Karpas-422 (cell line): ENCODE measurements at places on chromosomes 6 and 20. TPM values are rescaled to one million over a fixed set of nuclear protein-coding genes. Genes with fewer than 3 reads are reported as not detected.
A peak's percentile ranks its signal among the peaks of the same experiment; 100 is the strongest.

Gene FOXA2
- not detected in 2 replicates for total RNA-seq

Gene ABHD16B
- total RNA-seq: not detected in 2 replicates

Gene ADTRP
- not detected in 2 replicates for total RNA-seq

Gene OR2H1
- not detected in 2 replicates for total RNA-seq

Gene PNPLA1
- total RNA-seq: not detected in 2 replicates

Gene SLC44A4
- total RNA-seq: not detected in 2 replicates

Gene PTCHD4
- total RNA-seq: not detected in 2 replicates

Gene C20orf202
- not detected in 2 replicates for total RNA-seq

DNA sequence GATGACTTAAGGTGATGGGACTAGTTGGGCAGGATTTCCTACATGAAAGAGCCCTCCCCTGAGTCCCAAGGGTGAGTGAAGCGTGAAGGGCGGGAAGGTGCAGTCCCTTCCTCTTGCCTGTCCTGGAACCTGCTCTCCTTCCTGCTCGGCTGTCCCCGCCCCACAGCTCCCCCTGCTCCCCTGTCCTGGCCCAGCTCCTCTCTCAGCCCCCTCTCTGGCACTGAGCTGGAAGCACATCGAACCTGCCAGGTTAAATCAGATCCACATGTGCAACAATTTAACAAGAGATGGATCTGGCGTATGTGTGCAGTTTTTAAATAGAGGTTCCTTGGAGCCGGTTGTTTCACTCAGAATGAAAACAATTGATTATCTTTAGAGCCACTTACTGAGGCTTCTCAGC is 95.0 kb downstream of the LRFN2 start:
- DNase-seq: no peak

DNA sequence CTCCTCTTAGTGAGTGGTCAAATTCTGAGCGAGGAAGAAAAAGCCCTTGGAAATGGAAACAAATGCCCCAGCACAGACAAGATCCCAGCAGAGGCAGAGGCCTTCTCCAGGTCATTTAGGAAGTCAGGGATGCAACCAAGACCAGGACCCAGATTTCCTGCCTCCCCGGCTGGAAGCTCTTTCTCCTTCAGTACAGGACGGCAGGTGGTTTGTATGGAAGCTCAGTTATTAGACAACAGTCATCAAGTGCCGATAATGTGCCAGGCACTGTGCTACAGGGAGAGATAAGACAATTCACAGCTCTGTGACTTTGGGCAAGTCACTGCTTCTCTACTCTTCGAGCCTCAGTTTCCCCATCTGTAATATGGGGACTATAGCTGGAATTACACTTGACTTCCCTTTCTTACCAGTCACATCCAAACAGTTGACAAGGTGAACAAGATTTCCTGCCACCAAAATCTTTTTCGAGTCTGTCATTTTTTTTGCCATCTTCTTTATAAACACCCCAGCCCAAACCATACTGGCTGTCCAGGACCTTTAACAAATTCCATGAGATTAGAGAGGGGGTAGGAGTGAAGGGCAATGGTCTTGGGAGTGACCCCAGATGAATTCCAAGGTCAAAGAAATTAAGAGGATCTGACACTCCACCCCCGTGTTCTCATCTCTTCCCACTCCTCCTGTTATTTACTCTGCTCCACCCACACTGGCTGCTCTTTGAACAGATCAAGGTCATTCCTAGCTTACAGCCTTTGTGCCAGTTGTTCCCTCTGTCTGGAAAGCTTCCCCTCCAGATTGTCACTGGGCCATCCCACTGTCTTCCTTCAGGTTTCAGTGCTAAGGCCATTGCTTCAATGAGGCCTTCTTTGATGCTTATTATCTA is 6.0 kb downstream of the MMP9 start:
- no peak for DNase-seq

GRCh38 chr6:132785936-132786335 is 12.5 kb downstream of the SLC18B1 start:
- DNase-seq: no peak

DNA sequence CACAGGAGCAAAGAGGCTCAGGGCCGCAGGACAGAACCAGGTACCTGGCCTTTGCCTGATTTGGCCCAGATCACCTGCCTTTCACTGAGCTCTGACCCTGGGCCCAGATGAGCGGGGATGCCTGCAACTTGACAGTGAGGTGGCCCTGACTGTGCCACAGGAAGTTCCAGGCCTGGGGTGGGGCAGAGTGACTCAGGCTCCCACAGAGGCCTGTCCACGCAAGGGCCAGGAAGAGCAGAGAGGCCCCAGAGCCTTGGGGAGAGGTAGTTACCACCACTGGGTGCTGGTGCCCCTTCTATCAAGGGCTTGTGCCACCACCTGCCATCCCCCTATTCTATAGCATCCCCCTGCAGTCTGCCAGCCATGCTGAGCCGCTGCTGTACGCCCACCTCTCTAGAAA is 4.1 kb upstream of the NOL4L start:
- no peak for DNase-seq

GRCh38 chr6:65191471-65191870 is 515.6 kb downstream of the EYS start:
- DNase-seq: no peak

DNA sequence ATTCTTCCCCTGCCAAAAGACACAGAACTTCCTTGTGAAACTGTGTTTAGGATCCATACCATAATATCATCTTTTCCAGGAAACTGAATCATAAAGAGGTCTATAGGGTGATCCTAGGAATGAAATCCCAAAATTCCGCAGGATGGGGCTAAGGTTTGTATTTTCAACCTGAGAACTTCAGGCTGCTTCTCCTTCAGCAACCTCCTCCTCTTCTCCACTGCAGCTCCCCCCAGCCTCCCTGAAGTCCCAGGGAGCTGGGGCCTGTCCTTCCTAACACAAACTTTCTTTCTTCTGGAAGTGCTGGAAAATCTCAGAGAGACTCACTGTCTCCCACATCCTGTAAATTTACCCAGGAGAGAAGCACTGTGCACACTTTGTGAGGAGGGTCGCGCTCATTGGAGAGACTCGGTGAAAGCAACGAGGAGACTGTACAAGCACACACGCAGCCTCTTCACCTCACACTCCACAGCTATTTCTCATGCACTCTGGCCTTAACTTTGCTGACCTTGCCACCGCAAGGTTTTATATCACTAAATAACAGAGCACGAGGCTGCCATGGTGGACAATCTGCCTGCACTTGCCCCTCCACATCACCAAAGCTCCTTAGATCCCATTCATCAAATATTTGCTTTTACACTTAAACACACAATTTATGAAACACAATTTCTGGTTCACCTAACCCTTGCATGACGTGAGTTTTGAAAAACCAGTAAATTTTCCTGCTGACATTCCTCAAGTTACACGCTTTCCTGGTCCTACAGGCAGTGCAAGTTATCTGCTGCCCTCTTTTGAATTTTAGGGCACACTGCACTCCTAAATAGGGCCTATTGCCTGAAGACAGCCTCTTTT is 14.3 kb downstream of the ID4 start:
- peak; percentile 58 for DNase-seq

GRCh38 chr6:148212366-148212765 is 130.3 kb upstream of the SASH1 start:
- no peak for DNase-seq

DNA sequence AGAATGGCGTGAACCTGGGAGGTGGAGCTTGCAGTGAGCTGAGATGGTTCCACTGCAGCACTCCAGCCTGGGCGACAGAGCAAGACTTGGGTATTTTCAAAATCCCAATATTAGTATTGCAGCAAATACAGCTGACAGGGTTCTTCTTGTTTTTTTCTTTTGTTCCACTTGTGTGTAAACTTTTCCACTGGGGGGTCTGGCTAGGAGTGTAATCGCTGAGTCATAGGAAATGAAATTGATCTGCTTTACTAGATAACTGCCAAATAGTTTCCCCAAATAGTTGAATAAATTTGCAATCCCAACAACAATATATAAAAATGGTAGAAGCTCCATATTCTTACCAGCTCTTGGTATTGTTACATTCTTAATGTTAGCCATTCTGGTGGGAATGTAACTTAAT is 526.0 kb upstream of the SOX4 start:
- no peak for DNase-seq

- no peak for DNase-seq
Measured at GRCh38 chr6:135750081-135750480, 101.4 kb upstream of the PDE7B start.

GRCh38 chr6:125741336-125741735 is 8.1 kb upstream of the HEY2 start:
- DNase-seq: no peak

GRCh38 chr20:1212607-1213396 is 9.5 kb downstream of the C20orf202 start:
- DNase-seq: peak; percentile 75

DNA sequence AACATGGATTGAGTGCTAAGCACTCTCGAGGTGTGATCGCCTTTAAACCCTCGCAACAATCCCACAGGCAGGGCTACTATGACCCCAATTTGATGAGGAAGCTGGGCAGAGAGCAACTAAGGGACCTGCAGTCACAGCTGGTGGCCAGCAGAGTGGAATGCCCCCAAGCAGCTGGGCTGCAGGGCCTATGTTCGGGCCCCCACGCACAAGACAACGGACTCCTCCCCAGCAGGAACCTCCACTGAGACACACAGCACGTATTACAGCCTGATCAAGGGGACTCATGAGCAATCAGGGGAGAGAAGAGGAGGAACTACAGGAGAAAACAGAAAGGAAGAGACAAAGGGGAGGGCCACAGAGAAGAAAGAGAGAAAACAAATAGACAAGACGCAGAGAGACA is 21.7 kb downstream of the CST7 start:
- no peak for DNase-seq

DNA sequence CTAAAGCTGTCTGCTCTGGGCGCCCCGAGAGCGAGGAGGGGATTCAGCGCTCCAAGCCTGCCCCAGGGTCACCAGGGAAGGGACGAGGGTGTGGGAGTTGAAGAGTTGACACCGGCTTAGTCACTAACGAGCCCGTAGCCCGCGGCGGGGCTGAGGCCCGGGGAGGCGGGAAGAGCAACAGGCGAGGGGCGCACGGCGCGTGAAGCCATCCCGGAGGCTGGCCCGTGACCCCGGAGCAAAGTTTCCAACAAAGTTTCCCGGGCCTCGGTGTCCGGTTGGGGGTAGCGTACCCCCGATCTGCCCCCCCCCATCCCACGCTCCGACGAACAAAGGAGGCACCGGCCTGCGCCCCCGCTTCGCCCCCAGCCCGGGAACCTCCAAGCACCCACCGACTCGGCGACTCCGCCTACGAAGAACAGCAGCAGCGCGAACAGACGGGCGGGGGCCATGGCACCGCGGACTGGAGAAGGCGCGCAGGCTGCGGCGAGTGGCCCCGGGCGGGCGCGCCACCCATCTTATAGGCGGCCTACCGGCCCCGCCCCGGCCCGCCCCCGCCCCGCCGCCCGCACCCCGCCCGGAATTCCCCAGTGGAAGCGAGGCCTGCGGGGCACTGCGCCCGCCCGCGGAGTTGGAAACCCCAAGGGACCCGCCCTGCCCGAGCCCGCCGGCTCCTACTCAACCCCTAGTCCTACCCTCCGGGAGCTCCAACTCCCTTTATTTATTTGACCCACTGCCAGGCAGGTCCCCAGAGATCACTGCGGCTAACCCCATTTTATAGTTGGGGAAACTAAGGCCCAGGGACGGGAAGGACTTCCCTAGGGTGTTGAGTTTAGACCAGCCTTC is at the start of gene SDC4:
SDC4 (minus strand) TSS at position 489 of the 843 bp plus-strand sequence; CDS start at position 449, 40 bp downstream.
- no peak for DNase-seq

- DNase-seq: no peak
Measured at GRCh38 chr6:34340906-34341480, 51.5 kb downstream of the NUDT3 start.

DNA sequence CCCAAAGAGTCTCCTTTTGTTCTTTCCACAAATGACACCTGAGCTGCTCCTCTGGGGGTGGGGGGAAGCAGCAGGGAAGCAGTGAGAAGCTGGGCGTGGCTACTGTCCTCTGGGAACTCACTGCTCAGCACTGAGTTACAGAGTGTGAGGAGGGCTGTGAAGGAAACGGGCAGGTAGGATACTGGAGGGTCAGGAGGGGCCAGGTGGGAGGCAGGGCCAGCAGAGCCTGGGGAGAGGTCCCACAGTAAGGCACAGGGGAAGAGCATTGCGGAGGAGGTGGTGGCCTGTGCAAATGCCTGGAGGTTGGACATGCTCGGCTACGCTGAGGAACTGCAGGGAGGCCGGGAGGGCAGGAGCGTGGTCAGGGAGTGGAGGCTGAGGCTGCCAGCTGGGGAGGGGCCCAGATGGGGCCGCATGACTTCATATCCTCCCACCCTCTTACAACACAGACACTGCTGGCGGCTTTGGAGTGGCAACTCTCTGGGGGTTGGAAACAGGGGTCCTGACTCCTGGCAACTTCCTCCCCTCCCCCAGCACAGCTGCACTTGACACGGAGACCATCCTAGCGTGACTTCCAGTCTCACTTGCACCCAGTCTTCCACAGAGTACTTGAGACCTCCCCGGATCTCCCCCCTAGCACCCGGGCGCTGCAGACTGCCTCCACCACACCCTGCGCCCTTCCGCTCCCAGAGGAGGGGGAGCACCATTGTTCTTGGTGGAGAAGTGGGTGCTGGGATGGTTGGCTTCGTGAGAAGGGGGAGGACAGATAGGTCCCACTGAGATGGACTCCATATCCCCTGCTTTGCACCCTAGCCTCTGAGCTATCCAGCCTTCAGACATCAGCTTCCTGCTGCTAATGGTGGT is 34.2 kb downstream of the RBM38 start:
- DNase-seq: peak; percentile 56

GRCh38 chr6:158471339-158471738 is 88.6 kb upstream of the TMEM181 start:
- DNase-seq: no peak

DNA sequence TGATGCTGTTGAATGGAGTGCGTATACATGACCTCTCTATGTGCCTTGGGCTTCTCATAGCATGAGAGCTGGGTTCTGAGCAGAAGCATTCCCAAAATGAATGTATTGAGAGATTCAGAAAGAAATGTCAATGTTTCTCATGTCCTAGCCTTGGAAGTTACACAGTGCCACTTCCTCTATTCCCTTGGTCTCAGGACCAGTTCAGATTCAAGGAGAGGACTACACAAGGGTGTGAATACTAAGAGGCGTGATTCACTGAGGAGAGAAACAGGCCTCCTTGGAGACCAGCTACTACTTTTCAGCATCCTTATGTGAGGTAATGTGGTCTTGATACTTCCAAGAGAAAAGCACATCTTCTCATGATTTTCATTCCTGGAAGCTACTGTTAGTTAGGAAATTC is 10.4 kb downstream of the PPARD start:
- no peak for DNase-seq

DNA sequence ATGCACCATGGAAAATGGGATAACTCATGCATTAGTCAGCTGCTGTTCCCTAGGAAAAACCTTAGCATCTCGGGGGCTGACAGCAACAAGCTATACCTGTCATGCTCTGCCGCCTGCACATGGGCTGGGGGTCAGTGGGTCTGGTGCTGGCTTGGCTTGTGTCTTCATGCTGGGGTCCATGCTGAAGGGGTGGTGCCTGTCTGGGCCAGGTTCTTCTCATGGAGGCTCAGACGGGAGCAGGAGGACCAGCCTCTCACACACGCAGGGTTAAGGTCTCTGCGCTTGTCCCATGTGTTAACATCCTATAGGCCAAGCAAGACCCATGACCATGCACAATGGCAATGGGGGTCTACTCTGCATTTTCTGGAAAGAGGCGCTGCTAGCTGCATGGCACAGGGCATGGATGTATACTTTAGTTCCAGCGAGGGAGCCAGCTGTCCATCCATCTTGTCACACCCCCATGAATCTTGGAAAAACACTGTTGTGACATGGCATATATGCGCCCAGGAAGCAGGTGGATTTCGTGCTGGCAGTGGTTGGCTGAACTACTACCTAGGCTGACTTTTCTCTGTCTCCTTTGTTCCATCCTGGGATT is 24.6 kb upstream of the CST3 start:
- DNase-seq: no peak
